ENCODE measurements at places on chromosomes 1 and 21. TPM values are rescaled to one million over a fixed set of nuclear protein-coding genes. Genes with fewer than 3 reads are reported as not detected.

GRCh38 chr1:94726981-94727685 lies 93.0 kb upstream of the SLC44A3 start:
- H3K27ac ChIP-seq = no peak overlapping the region
- no peak overlapping the region for H3K4me3 ChIP-seq
- H3K4me1 ChIP-seq = peaks cover 20% of the 10 kb centered on the region
- H3K27me3 ChIP-seq = no peaks in the 10 kb centered on the region

DNA sequence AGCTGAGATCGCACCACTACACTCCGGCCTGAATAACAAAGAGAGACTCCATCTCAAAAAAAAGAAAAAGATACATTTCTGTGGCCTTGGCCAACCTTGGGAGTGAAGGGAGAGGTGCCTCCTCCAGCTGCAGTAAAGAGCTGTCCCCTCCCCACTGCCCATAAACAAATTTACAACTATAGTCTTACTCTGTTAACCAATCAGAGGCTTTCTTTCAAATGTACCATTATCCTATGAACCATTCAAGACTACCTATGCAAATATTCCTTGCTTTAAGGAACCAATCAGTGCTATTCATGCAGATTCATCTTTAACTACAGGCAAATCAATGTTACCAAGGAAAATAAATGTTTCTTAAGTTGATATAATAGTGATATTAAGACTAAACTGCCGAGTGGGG lies 1.0 kb downstream of the CELA2B start:
- H3K27ac ChIP-seq = no peak overlapping the region
- H3K27me3 ChIP-seq = no peaks in the 10 kb centered on the region
- H3K4me3 ChIP-seq = no peak overlapping the region
- no peaks in the 10 kb centered on the region for H3K36me3 ChIP-seq
- H3K4me1 ChIP-seq = no peaks in the 10 kb centered on the region
- no peak for DNase-seq

- no peaks in the 10 kb centered on the region for H3K36me3 ChIP-seq
- H3K4me3 ChIP-seq = no peak overlapping the region
- no peak overlapping the region for H3K27ac ChIP-seq
- H3K4me1 ChIP-seq = peaks cover 9% of the 10 kb centered on the region
Measured at GRCh38 chr1:162230517-162230916, 146.1 kb downstream of the SPATA46 start.

DNA sequence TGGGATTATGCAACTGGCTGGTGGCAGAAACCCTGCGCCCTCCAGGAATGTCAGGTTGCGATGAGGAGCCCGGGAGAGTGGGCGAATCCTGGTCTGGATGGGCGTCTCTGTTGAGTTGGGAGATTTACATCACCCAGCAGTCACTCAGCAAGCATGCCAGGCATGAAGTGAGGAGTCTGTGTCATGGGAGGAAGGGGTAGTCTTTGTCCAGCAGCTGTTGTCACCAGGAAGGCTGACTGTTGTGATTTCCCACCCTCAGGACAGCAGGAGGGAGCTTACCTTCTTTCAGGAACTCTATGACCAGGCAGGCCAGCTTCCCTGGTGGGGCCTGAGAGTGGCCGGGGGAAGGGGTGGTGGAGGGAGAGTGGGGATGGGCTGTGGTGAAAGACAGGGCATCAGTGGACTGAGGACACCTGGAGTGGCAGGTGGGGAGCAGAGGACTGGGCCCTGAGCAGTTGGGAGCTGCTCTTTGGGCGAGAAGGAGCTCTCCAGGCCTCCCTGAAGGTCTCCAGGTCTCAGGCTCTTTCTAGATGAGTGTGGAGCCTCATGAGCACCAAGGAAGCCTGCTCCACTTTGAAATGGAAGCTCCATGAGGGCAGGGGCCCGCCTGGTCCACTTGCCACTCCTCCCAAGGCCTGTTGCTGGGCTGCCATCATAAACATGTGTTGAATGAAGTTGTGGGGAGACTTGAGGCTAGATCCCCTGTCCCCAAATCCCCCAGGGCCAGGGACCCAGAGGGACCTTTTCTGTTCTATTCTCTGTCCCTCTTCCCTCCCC lies 21.3 kb upstream of the PKP1 start:
- no peak overlapping the region for H3K4me3 ChIP-seq
- no peaks in the 10 kb centered on the region for H3K36me3 ChIP-seq
- H3K27ac ChIP-seq = peak overlapping the region; percentile 83
- DNase-seq = no peak
- peaks cover 22% of the 10 kb centered on the region for H3K4me1 ChIP-seq

- no peaks in the 10 kb centered on the region for H3K36me3 ChIP-seq
- H3K27ac ChIP-seq = peak overlapping the region; percentile 22
- H3K27me3 ChIP-seq = no peaks in the 10 kb centered on the region
- H3K4me3 ChIP-seq = no peak overlapping the region
Measured at GRCh38 chr1:5611851-5612250, 380.4 kb downstream of the NPHP4 start.

GRCh38 chr1:94015489-94015817 lies 105.5 kb downstream of the ABCA4 start:
- H3K4me1 ChIP-seq = no peaks in the 10 kb centered on the region
- no peaks in the 10 kb centered on the region for H3K27me3 ChIP-seq
- DNase-seq = no peak
- no peak overlapping the region for H3K4me3 ChIP-seq
- H3K27ac ChIP-seq = no peak overlapping the region

GRCh38 chr1:192171123-192171522 lies 12.9 kb downstream of the RGS18 start:
- no peaks in the 10 kb centered on the region for H3K27me3 ChIP-seq
- no peaks in the 10 kb centered on the region for H3K36me3 ChIP-seq
- no peak overlapping the region for H3K4me3 ChIP-seq
- no peak overlapping the region for H3K27ac ChIP-seq
- DNase-seq = no peak

GRCh38 chr1:14113841-14114567 lies 414.0 kb downstream of the PRDM2 start:
- no peak overlapping the region for H3K27ac ChIP-seq
- no peaks in the 10 kb centered on the region for H3K36me3 ChIP-seq
- no peaks in the 10 kb centered on the region for H3K27me3 ChIP-seq
- H3K4me1 ChIP-seq = peaks cover 10% of the 10 kb centered on the region
- no peak for DNase-seq
- no peak overlapping the region for H3K4me3 ChIP-seq

DNA sequence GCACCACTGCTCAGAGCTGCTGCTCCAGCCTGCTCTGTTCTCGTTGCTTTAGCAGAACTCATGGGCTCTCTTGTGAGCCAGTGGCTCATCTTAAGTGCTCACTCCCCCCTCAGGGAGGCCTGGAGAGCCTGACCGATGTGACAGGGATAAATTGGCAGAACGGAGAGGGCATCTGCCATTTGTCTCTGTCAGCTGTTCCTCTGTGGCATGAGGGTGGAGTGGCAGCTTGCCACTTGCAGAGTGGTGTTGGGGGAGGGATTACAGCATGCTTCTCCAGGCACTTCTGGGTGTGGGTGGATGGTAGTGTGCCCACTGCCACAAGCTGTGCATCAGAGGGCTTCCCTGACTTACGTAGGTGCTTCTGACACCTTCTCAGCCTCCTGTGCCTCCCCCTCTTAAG lies 229.5 kb downstream of the PAPPA2 start:
- no peak overlapping the region for H3K4me3 ChIP-seq
- no peaks in the 10 kb centered on the region for H3K36me3 ChIP-seq
- DNase-seq = no peak
- H3K27ac ChIP-seq = no peak overlapping the region

- H3K4me3 ChIP-seq = no peak overlapping the region
- H3K27ac ChIP-seq = no peak overlapping the region
- no peaks in the 10 kb centered on the region for H3K4me1 ChIP-seq
Measured at GRCh38 chr1:177287270-177287669, 116.5 kb downstream of the BRINP2 start.

DNA sequence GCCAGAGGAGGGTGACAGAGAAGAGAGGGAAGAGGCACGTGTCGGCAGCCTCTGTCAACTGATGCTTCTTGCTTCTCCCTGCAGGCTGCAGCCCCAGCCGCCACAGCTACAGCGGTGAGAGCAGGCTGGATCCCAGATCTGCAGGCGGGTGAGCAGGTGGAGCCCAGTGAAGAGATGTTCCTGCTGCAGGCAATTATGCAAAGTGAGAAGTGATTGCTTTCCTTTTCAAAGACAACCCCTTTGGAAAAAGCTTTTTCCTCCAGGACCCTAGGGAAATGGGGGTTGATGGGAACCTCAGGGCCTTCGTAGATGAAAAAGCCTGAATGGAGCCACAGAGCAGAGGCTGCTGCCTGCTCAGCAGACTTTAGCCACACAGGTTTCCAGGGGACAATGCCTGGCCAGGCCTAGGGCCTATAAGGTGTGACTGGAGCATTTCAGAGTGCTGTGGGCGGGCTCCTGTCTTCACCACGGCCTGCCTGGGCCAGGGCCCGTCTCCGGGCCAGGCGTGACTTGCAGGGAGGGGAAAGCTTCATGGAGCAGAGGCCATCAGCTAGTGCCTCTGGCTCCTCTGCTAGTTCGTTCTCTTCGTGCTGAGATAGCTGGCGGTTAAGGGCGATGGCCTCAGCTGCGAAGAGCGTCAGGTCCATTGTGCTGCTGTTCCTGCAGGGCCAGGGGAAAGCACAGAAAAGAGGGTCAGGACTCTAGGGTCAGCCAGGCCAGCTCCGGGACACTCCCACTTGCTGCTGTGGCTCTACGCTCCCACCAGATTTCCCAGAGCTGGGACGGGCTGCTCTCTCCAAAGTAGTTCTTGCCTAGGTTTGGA lies 6.9 kb upstream of the KNCN start:
- H3K4me1 ChIP-seq = no peaks in the 10 kb centered on the region
- H3K27ac ChIP-seq = no peak overlapping the region
- no peak overlapping the region for H3K4me3 ChIP-seq
- H3K36me3 ChIP-seq = peaks cover 29% of the 10 kb centered on the region
- DNase-seq = no peak

GRCh38 chr1:153133267-153133666 lies 17.4 kb downstream of the SPRR2G start:
- H3K4me3 ChIP-seq = no peak overlapping the region
- H3K27me3 ChIP-seq = no peaks in the 10 kb centered on the region
- no peak overlapping the region for H3K27ac ChIP-seq
- H3K36me3 ChIP-seq = no peaks in the 10 kb centered on the region

GRCh38 chr1:206465951-206466350 lies 4.3 kb upstream of the IKBKE start:
- no peaks in the 10 kb centered on the region for H3K27me3 ChIP-seq
- H3K27ac ChIP-seq = no peak overlapping the region
- H3K36me3 ChIP-seq = no peaks in the 10 kb centered on the region
- peaks cover 32% of the 10 kb centered on the region for H3K4me1 ChIP-seq
- no peak for DNase-seq

CYP4A22 gene
- total RNA-seq = not detected

CRNN gene
- 5,310 TPM for total RNA-seq

FCRL3 gene
- total RNA-seq = 0.19 TPM

GDAP2 gene
- 12.7 TPM for total RNA-seq

All from esophagus squamous epithelium (tissue), 5 donors.